Activated CD8-positive, alpha-beta memory T cell treated with anti-CD3 and anti-CD28 coated beads for 24 hours (primary cell): ENCODE measurements at places on chromosomes 12 and 14.

GRCh38 chr12:125406131-125406530, 340.9 kb downstream of the AACS start:
- no peak for DNase-seq

- DNase-seq: no peak
These were observed 4.8 kb downstream of the CRACR2A start for GRCh38 chr12:3747976-3748619.

- no peak for DNase-seq
These were observed 3.5 kb downstream of the RPS6KL1 start for GRCh38 chr14:74919421-74920165.

GRCh38 chr14:94103554-94104150, 6.9 kb upstream of the IFI27 start:
- no peak for DNase-seq

GRCh38 chr12:130559806-130560205, 156.3 kb downstream of the RIMBP2 start:
- no peak for DNase-seq

DNA sequence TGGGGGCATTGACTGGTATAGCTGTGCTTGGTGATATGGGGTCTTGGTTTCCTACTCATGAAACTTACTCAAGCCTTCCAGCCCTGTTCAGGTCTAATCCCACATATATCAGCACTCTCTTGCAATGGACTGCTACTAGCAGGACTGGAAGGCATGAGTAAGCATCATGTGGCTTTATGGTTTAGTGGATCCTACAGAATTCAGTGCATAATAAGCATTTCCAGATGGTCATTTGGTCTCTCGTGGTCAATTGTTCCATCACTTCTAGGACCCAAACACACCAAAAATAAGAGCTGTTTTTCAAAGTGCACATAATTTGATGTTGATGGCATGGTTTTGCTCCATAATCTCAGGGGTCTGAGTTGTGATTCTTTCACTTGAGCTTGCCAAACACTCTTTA, 114.4 kb downstream of the LMNTD1 start:
- no peak for DNase-seq

- no peak for DNase-seq
These were observed 23.4 kb downstream of the APOBEC1 start for GRCh38 chr12:7642287-7642686.

- no peak for DNase-seq
These were observed 18.8 kb downstream of the KCNC2 start for GRCh38 chr12:75190846-75191245.

- DNase-seq: no peak
These were observed 12.6 kb downstream of the RASSF9 start for GRCh38 chr12:85823436-85824180.

- DNase-seq: no peak
These were observed 117.3 kb downstream of the MED13L start for GRCh38 chr12:116160231-116160630.

DNA sequence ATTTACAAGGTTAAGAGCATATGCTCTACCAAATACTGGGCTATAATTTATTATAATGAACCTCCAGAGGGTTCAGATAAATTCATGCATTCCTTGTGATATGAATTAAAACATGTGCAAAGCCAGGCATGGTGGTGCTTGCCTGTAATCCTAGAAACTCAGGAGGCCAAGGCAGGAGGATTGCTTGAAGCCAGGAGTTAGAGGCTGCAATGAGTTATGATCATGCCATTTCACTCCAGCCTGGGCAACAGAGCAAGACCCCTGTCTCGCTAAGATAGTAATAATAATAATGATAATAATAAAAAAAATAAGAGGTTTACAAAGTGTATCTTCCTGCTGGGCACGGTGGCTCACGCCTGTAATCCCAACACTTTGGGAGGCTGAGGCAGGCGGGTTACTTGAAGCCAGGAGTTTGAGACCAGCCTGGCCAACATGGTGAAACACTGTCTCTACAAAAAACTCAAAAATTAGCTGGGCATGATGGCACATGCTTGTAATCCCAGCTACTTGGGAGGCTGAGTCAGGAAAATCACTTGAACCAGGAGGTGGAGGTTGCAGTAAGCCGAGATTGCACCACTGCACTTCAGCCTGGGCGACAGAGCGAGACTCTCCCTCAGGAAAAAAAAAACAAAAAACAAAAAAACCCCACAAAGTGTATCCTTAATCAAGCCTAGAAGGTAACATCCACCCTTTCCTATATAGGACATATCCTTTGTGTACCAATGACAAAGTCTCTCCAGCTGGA, 7.3 kb upstream of the CS start:
- DNase-seq: no peak

GRCh38 chr14:85528080-85528896, 1.7 kb upstream of the FLRT2 start:
- no peak for DNase-seq

DNA sequence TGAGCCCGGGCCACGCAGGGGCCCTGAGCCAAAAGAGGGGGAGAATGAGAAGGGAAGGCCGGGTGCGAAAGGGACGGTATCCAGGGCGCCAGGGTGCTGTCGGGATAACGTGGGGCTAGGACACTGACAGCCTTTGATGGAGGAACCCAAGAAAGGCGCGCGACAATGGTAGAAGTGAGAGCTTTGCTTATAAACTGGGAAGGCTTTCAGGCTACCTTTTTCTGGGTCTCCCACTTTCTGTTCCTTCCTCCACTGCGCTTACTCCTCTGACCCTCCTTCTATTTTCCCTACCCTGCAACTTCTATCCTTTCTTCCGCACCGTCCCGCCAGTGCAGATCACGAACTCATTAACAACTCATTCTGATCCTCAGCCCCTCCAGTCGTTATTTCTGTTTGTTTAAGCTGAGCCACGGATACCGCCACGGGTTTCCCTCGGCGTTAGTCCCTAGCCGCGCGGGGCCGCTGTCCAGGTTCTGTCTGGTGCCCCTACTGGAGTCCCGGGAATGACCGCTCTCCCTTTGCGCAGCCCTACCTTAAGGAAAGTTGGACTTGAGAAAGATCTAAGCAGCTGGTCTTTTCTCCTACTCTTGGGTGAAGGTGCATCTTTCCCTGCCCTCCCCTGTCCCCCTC, 3.0 kb downstream of the SSTR1 start:
- DNase-seq: no peak

DNA sequence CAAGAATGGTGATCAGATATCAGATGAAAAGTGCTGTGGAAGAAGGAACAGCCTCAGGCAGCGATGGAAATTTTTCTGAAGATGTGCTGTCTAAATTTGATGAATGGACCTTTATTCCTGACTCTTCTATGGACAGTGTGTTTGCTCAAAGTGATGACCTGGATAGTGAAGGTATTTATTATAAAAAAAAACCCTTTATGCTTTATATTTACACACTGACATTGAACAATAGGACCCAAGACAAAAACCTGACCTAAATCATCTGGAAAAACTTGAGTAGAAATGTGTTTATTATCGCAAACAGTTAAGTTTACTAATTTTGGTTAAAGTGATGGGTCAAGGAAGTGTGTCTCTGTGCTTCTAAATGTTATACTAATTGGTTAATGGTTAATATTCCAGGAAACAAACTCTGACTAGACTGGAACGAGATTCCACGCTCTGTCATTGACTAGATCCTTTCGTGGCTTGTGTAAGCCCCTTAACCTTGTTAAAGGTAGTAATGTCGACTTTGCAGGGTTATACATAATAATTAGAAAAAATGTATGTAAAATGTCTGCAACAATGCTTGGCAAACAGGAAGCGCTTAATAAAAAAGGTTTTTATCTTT, 62.7 kb downstream of the LRRK2 start:
- no peak for DNase-seq

GRCh38 chr14:70555890-70556289, 21.1 kb upstream of the ADAM20 start:
- no peak for DNase-seq

DNA sequence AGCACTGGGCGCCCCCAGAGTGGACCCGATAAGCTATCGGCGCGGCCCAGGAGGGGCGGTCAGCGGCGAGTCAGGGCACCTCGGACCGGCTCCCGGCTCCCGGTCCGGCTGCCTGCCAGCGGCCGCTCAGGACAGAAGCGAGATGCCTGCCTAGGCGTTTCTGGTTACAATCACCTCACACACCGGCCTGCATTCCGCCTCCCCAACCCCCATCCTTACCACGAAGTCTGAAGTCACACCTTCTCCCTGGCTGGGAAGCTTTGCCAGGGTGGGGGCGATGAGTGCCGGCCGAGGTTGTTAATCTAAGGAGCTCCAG, 42.6 kb upstream of the TBX5 start:
- no peak for DNase-seq

DNA sequence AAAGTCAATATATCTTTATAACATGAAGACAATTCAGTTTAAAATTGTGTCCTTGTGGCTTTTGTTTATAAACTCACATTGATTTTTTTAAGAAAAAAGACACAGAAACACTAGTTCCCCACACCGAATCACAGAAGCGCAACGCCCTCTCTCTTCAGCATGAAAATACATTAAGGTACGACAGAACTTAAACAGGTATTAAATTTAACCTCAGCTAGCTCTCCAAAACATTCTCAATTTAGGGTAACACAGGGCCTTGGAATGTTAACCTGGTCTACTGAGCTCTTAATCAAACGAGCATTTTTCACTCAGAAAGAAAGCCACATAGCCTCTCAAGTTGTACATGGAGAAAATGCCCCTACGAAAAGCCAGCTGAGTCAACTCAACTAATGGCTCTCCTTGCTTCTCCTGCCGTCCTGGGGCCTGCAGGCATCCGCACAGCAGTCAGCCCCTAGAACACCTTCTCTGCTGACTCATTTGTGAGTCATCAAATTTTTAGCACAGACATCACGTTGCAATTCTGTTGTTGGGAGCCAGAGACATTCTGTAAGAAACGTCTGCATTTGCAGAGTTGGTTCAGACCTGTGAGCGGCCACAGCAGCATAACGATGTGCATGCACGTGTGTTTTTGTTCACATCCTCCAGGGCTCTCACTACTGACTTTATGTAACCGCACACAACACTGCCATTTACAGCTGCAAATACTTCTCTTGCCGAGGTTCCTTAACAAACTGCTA, 141.6 kb downstream of the ITPR2 start:
- DNase-seq: no peak

GRCh38 chr14:92544051-92544720, 30.6 kb downstream of the RIN3 start:
- DNase-seq: no peak
